ENCODE measurements at places on chromosomes 2 and 18.

DNA sequence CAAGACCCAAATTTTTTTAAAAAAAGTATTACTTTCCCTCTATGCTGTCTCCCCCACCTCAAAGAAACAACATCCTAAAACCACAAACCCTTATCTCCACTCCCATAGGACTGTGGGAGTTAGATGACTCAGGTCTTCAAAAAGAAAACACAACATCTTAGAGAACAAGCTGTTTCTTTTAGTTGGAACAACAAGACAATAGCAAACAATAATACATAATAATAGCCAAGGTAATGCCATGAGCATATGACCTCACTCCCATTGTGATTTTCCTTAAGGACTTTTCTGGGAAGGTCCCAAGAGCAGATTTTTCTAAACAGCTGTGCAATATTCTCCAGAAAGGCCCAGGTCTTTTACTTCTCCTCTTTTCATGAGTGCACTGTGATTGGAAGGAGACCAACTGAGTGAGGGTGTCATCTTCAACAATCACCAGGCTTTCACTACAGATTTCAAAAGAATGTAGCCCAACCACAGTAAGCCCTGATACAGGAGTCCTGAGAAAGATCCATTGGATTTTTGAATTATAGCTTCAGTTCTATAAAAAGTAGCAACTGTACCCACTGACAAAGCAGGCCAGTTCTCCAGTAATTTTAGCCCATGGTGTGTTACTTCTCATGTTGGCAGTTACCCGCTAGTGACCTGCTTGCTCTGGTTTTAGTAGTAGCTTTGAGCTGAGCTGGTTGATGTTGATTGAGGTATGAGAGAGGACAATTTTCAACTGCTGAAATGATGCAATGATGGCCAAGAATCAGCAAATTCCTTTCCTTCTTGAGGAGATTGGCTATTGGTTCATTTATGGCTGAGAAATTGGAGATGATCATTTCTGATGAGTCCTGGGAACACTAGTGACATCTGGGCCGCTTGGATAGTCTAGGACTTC, 144.5 kb upstream of the TCF4 start:
- DNase-seq: no peak

DNA sequence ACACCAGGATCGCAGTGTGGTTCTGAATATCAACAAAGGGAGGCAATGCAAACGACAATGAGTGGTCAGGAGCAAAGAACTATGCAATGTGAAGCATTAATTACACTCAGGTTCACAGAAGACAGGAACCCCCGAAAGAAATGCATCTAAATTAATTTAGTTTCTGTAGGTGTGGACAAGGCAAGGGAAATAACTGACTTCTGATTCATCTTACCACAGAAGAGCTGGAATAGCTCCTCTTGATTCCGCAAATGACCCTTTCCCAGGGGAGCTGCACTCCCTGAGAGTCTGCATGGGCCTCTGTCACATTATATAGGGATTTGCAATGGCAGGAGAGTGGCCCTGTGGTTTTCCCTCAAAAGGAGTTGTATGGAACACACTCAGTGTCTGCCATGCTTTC, 263.9 kb upstream of the APCDD1 start:
- no peak for DNase-seq

- DNase-seq: no peak
These were observed 114.5 kb upstream of the HNRNPA3 start for GRCh38 chr2:177098001-177098613.

- DNase-seq: no peak
These were observed 500.6 kb upstream of the MYT1L start for GRCh38 chr2:2831633-2832032.

DNA sequence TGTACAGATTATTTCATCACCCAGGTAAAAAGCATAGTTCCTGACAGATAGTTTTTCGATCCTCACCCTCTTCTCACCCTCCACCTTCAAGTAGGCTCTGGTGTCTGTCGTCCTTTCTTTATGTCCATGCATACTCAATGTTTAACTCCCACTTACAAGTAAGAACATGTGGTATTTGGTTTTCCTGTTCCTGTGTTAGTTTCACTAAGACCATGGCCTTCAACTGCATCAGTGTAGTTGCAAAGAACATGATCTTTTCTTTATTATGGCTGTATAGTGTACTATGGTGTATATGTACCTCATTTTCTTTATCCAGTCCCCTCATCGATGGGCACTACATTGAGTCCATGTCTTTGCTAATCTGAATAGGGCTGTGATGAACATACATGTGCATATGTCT, 184.2 kb downstream of the KCNJ3 start:
- no peak for DNase-seq

DNA sequence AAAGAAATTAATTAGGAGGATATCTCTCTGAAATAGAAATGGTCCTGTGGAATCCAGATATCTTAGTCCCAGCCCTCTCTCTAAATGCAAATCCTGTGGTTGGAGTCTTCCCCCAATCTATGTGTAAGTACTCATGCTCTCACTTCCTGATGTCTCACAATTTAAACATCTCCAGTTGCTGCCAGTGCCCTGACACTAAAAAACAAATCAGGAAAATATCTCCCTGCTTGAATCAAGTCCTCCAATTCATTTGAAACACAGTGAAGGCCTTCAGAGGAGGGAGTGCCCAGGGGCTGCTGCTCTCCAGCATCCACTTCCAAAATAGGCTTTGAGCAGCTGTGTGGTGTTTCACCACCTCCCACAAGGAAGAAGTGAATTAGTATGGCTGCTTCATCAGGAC, 413.8 kb downstream of the RAD51AP2 start:
- no peak for DNase-seq

DNA sequence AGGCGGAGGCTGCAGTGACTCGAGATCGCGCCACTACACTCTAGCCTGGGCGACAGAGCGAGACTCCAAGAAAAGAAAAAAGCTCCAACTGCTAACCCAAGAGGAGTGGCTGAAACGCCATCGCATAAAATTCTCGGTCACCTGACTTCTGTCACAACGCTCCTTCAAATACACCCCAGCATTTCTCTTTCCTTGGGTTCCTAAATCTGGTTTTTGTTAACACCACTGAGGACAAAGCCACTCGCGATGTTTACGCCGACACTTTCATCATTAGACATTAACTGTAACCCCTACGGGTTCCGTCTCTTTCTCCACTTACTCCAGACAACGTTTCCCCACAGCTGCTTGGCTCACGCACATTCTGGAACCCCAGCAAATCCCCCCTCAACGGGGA, 679 bp downstream of the CLK1 start:
- DNase-seq: no peak

DNA sequence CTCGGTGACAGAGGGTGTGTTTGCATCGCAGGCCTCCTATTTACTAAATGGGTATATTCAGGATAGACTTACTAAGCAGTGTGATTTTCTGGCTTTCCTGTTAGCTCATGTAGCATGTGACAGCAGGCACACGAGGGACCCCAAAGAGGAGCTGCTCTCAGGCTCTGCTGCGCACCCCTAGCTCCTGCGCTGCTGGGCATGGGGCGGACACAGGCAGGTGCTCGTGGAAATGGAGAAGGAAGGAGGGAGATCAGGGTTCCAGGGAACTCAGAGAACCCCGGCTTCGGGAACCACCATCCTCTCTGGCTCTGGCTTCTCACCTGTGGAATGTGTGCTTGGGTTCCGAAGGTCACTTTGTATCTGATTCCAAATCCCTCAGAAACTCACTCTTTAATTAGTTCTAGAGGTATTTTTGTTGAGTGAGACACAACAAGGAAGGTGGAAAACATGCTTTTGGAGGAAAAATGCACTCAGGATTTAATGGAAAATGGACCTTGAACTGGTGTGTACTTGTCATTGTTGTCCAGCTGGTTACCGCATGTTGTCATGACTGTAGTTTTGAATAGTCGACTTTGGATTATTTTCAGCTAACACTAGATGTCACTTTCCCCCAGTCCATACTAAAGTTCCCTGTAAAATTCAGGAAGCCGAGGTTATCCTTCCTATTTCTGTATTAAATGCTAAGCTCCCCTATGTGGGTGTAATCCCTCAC, 3.5 kb downstream of the SNTG2 start:
- peak; percentile 59 for DNase-seq

DNA sequence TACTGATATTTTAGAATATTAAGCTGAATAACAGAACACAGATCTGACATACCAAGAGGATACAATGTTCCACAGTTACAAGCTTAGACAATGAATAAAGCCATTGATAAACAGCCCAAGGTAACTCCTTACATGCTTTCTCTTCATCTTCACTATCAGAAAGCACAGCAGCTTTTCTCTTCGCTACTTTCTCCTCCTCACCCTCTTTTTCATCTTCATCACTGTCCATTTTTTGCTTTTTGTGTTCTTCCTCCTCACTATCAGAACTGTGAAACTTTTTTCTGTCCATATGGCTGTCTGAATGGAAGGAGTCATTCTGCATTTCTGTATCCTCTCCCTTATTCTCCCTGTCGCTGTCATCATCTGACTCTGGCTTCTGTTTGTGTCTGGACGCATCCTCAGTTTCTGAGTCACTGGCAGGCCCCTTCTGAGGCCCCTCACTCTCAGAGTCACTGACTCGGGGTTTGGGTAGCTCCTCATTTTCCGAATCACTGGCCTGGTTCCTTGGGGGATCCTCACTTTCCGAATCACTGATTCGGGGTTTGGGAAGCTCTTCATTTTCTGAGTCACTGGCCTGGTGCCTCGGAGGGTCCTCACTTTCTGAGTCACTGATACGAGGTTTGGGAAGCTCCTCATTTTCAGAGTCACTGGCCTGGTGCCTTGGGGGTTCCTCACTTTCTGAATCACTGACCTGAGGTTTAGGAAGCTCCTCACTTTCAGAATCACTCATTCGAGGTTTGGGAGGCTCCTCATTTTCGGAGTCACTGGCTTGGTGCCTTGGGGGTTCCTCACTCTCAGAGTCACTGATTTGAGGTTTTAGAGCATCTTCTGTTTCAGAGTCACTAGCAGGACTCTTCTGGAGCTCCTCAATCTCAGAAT, 21.5 kb downstream of the IWS1 start:
- DNase-seq: no peak

DNA sequence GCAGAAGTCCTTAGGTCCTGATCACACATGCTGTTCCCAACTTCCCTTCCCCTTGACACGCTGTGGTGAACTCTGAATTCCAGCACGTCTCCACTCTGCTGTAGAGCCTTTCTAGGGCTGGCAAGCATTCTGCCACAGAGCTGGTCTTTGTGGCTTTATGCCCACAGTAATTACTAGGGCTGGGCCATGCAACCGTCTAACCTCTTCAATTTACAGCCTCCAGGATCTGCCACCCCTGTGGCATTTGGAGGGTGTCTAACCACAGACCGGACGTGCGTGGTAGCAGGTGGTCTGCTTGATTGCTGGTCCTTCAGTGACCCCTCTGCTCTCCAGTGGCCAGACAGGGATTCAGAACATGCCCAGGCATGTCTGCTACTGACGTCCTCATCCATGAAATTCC, 43.1 kb upstream of the TGFA start:
- no peak for DNase-seq

DNA sequence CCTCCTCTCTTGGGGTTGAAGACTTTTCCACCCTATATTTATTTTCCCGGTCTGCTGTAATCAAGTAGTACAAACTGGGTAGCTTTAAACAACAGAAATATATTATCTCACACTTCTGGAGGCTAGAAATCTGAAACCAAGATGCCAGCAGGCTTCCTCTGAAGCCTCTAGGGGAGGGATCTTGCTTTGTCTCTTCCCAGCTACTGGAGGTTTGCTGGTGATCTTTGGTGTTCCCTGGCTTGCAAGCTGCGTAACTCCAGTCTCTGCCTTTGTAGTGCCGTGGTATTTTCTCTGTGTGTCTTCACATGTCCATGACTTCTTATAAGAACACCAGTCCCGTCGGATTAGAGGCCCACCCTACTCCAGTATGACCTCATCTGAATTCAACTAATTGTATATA, 44.4 kb downstream of the MYO3B start:
- DNase-seq: no peak

DNA sequence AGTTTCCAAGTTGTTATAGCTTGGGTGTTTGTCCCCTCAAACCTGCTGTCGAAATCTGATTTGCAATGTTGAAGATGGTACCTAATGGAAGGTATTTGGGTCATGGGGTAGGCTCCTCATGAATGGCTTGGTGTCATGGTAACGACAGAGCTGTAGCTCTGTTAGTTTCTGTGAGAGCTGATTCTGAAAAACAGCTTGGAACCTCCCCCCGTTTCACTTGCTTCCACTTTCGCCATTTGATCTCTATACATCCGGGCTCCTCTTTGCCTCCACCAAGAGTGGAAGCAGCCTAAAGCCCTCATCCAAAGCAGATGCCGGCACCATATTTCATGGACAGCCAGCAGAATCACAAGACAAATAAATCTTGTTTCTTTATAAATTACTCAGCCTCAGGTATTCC, 1035.1 kb upstream of the SLC39A10 start:
- DNase-seq: no peak

DNA sequence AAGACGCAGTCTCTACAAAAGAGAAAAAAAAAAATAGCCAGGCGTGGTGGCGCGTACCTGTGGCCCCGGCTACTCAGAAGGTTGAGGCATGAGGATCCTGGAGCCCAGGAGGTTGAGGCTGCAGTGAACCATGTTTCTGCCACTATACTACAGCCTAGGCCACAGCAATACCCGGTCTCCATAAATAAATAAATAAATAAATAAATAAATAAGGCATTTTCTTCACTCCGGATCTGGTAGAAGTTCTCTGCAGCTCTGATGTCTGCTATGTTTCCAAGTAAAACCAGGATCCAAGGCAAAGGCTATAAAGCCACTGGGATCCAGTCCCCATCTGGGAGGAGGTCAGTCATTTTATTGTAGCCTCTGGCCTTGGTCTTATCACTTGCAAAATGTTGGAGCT, 15.5 kb downstream of the NFE2L2 start:
- DNase-seq: no peak

- no peak for DNase-seq
These were observed 7.5 kb upstream of the CPS1 start for GRCh38 chr2:210548878-210549384.

DNA sequence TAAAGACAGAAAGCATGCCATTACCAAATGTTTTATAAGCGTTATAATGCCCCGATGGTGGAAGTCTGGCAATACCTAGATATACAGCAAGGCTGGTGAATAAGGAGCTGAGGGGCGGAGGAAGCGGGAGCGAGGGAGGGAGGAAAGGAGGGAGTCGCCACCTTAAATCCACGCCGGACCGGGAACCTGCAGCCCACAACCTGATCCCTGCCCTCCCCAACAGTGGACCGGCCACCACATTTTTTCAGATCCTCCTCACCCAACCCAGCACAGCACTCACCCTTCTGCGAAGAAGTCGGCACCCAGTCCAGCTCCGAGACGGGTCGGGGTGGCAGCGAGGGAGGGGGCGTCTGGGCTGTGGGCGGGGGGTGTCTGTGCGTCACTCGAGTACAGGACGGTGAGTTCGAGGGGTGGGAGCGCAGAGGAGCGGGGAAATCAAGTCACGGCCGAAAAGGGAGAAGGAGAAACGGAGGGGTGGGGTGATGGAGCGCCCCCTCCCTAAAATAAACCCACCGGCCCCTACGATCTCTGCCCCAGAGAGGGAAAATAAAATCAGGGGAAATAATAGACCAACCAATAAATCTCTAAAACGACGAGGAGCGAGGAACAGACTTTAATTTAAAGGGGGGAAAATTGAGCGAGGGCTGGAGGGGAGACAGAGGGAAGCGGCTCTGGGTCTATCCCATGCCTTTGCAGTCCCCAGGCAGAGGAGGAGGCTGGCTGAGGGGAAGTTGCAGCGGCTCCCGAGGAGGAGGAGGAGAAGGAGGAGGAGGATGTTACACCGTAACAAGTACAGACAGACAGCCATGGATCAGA, 96.5 kb upstream of the SERTAD2 start:
- peak; percentile 33 for DNase-seq
